ENCODE measurements at places on chromosomes 12 and 14. TPM values are rescaled to one million over a fixed set of nuclear protein-coding genes. Genes with fewer than 3 reads are reported as not detected.

- no peaks in the 10 kb centered on the region for H3K27me3 ChIP-seq
- no peak overlapping the region for H3K27ac ChIP-seq
- peaks cover 8% of the 10 kb centered on the region for H3K4me1 ChIP-seq
- no peaks in the 10 kb centered on the region for H3K36me3 ChIP-seq
- no peak overlapping the region for H3K4me3 ChIP-seq
Observed at GRCh38 chr12:25362646-25363045, 111.9 kb upstream of the KRAS start.

GRCh38 chr14:56217380-56218045 is 99.3 kb downstream of the PELI2 start:
- DNase-seq: no peak
- no peaks in the 10 kb centered on the region for H3K4me1 ChIP-seq
- no peaks in the 10 kb centered on the region for H3K27me3 ChIP-seq
- H3K36me3 ChIP-seq: no peaks in the 10 kb centered on the region
- no peak overlapping the region for H3K4me3 ChIP-seq

DNA sequence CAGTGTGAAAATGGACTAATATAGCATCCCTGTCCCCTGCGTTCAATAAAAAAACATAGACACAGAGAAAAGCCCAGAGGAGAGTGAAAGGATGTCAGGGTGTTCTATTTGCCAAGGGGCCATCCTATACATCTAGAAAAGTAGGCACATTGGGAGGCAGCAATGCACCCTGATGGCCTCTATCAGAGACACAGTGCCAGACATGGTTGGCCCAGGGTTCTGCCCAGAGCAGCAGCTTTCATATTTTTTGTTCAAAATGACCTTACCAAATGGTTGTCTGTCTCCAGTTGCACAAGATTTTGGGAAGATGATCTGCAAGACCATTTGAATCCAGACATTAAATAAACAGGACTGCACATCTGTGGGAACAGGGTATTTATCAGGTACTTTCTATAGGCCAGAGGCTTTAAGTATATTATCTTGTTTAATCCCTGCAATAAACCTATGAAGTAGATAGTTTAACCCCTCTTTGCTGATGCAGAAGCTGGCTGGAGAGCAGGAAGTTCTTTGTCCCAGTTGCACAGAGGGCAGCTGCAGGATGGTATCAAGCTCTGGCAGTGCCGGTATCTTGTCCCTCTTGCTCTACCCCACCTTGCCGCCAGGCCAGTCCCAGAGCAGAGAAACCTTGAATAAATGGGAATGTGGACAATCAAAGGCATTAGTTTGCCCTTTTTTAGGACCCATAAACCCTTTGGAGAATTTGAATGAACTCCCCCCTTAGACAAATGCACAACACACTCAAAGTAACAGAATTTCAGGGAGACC is 171.8 kb upstream of the PWP1 start:
- DNase-seq: no peak
- no peak overlapping the region for H3K27ac ChIP-seq
- H3K27me3 ChIP-seq: peaks cover 2% of the 10 kb centered on the region
- no peak overlapping the region for H3K4me3 ChIP-seq
- no peaks in the 10 kb centered on the region for H3K36me3 ChIP-seq

DNA sequence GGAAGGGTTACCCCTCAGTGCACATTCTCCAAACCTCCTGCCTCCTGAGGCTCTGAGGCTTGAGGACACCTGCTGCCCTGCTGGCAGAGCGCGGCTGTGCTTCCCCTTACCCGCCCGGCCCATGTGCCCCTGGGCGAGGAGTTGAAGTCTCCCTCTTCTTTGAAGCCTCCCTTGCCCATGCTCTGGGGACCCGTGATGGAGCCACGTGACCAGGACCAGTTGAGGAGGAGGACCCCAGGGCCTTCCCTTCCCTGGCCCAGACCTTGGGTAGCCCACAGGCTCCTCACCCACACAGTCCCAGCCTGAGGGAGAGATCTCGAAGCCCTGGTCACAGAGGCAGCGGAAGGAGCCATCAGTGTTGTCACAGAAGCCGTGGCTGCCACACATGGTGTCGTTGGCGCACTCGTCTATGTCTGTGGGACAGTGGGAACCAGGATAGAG is 12.9 kb downstream of the ISCA2 start:
- no peaks in the 10 kb centered on the region for H3K4me1 ChIP-seq
- no peak overlapping the region for H3K4me3 ChIP-seq
- DNase-seq: no peak
- H3K27ac ChIP-seq: no peak overlapping the region

- DNase-seq: no peak
- no peak overlapping the region for H3K27ac ChIP-seq
- no peaks in the 10 kb centered on the region for H3K4me1 ChIP-seq
- no peak overlapping the region for H3K4me3 ChIP-seq
Observed at GRCh38 chr12:22733756-22734155, 108.8 kb downstream of the ETNK1 start.

- no peak overlapping the region for H3K4me3 ChIP-seq
- no peak overlapping the region for H3K27ac ChIP-seq
- no peaks in the 10 kb centered on the region for H3K4me1 ChIP-seq
Observed at GRCh38 chr12:42807766-42808165, 218.2 kb upstream of the PRICKLE1 start.

DNA sequence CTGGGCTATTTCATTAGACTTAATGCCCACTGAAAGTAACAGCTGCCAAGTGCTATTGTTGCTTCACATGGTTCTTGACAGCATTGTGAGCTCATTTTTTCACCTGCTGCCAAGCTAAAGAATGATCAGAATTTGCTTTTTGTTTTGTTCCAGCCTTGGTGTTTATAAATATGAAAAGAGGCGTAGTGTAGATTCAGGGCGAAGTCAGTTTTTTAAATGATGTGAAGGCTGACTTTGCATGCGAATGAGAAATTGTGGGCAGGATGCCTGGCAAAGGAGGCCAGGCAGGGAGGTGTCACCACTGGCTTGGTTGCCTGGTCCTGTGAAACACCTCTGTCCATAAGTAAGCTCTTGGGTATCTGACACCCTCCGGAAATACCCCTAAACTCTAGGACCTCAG is 93.3 kb upstream of the NAP1L1 start:
- DNase-seq: no peak
- no peak overlapping the region for H3K27ac ChIP-seq
- no peak overlapping the region for H3K4me3 ChIP-seq
- H3K27me3 ChIP-seq: no peaks in the 10 kb centered on the region
- peaks cover 12% of the 10 kb centered on the region for H3K4me1 ChIP-seq

- no peak for DNase-seq
- H3K36me3 ChIP-seq: no peaks in the 10 kb centered on the region
- H3K27me3 ChIP-seq: no peaks in the 10 kb centered on the region
Observed at GRCh38 chr12:105706321-105706972, 376.0 kb downstream of the C12orf75 start.

- no peaks in the 10 kb centered on the region for H3K36me3 ChIP-seq
- H3K4me3 ChIP-seq: no peak overlapping the region
- no peaks in the 10 kb centered on the region for H3K4me1 ChIP-seq
Observed at GRCh38 chr12:110983811-110984210, 63.4 kb upstream of the MYL2 start.

DNA sequence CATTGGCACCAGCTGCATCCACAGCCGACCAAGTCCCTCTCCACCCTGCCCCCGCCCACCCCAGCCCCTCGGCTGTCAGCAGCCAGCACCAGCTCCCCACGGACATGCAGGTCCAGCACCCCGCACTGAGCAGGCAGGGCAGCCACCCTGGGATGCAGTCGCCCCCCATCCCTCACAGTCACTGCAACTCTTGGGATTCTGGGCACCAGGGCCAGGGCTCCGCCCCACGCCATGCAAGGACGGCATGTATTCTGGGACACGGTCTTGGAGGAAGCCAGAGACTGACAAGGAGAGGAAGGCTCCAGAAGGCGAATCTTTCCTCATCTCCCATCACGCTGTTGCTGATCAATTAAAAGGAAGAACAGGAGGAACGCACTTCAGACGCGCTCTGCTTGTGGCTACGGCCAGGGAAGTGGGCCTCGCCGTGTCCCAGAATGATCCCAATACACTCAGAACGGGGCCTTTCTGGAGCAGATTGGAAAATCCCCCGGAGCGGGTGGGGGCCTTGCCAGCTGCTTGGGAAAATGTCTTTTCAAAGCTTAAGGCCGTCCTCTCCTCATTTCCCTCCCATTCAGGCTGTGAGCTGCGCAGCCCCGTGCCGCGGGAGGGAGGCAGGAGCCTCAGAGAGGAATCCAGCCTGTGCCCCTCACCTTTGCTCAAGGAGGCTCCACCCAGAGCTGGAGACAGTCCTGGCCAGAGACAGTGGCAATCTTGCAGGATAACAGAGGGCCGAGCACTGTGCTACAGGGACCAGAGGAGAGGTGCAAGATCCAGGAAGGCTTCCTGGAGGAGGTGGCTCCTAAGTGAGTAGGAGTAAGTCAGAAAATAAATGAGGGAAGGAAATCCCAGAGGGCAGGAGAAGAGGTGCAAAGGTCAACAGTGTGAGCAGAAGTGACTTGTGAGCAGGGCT is 54.1 kb upstream of the DIO3 start:
- H3K27me3 ChIP-seq: no peaks in the 10 kb centered on the region
- H3K4me1 ChIP-seq: no peaks in the 10 kb centered on the region
- H3K4me3 ChIP-seq: no peak overlapping the region
- no peaks in the 10 kb centered on the region for H3K36me3 ChIP-seq

GRCh38 chr14:89221109-89221810 is 195.8 kb downstream of the FOXN3 start:
- no peak overlapping the region for H3K27ac ChIP-seq
- no peak overlapping the region for H3K4me3 ChIP-seq
- no peak for DNase-seq

DNA sequence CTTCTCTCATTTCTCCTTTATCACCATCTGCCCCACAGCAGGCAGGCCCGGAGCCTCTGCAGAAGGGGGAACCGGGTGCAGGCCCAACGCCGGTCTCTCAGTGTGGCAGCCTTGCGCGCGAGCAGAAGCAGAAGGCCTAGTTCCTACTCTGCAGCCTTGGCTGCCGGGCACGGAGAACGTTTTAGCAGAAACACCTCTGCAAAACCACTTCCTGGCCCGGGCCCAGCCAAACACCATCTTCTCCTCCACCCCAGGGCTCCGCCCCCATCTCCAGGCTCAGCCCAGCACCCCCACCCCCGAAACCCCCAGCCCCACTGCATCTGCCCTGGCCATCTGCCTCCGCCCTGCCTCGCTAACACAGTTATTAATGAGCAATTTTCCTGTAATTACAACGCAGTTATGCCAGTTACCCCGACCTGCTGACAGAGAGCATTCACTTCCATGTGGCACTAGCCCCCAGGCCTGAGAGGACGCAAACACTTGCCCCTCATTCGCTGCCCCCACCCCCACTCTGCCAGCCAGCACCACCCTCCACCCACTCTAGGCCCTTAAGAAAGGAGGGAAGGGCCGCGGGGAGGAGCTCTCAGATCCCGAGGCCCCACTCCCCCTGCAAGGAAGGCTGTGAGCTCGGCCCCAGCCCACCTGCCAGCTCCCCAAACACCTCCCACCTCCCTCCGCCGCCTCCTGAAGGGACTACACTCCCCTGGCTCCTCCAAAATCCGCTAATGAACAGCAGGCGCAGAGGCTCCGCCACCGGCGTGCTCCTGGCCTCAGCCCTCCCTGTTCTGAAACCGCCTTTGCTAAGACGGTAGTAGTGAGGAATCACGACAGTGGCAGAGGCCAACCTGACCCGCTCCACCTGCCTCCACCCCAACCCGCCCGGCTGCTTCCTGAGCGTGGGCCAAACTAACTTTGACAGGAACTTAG is 44.7 kb upstream of the FBRSL1 start:
- H3K4me3 ChIP-seq: no peak overlapping the region
- no peak overlapping the region for H3K27ac ChIP-seq
- H3K36me3 ChIP-seq: no peaks in the 10 kb centered on the region
- DNase-seq: no peak
- H3K4me1 ChIP-seq: peaks cover 8% of the 10 kb centered on the region
- no peaks in the 10 kb centered on the region for H3K27me3 ChIP-seq

GRCh38 chr12:18391151-18391550 is 129.8 kb downstream of the PIK3C2G start:
- H3K4me3 ChIP-seq: no peak overlapping the region
- no peaks in the 10 kb centered on the region for H3K36me3 ChIP-seq
- no peak overlapping the region for H3K27ac ChIP-seq

- no peaks in the 10 kb centered on the region for H3K27me3 ChIP-seq
- H3K36me3 ChIP-seq: peaks cover 6% of the 10 kb centered on the region
- DNase-seq: no peak
- no peaks in the 10 kb centered on the region for H3K4me1 ChIP-seq
Observed at GRCh38 chr14:99430491-99430890, 50.2 kb downstream of the SETD3 start.

DNA sequence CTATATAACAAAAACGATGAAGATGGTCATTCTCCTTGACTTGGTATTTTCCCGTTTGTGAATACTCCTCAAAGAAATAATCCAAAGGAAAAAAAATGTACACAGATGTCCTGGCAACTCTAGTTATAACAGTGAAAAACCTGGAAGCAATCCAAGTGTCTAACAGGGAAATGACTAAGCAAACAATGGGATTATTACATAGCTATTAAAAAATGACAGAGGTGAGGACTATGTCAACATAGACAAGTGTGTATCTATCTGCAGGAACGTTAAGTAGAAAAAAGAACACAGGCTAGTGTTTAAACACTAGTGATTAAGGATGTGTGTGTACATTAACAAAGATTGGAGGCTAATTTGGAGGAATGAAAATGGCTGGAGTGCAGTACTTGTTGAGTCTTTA is 5.9 kb upstream of the APOLD1 start:
- H3K4me1 ChIP-seq: no peaks in the 10 kb centered on the region
- H3K36me3 ChIP-seq: no peaks in the 10 kb centered on the region

- no peak overlapping the region for H3K4me3 ChIP-seq
- no peaks in the 10 kb centered on the region for H3K27me3 ChIP-seq
- no peak for DNase-seq
- H3K27ac ChIP-seq: no peak overlapping the region
- no peaks in the 10 kb centered on the region for H3K36me3 ChIP-seq
Observed at GRCh38 chr14:54683882-54684794, 117.2 kb downstream of the SAMD4A start.

The PLBD1 gene
- total RNA-seq: 0.35 TPM

The CCDC177 gene
- not detected for total RNA-seq

The E2F7 gene
- total RNA-seq: 26.1 TPM

The DEGS2 gene
- 2.5 TPM for total RNA-seq

The LHX5 gene
- total RNA-seq: not detected

The BHLHE41 gene
- 0.45 TPM for total RNA-seq

The FAM90A1 gene
- 0.62 TPM for total RNA-seq

The ATL1 gene
- total RNA-seq: 0.58 TPM

The ABCD2 gene
- total RNA-seq: 11.0 TPM
